ENCODE measurements at places on chromosomes 16 and 17.

DNA sequence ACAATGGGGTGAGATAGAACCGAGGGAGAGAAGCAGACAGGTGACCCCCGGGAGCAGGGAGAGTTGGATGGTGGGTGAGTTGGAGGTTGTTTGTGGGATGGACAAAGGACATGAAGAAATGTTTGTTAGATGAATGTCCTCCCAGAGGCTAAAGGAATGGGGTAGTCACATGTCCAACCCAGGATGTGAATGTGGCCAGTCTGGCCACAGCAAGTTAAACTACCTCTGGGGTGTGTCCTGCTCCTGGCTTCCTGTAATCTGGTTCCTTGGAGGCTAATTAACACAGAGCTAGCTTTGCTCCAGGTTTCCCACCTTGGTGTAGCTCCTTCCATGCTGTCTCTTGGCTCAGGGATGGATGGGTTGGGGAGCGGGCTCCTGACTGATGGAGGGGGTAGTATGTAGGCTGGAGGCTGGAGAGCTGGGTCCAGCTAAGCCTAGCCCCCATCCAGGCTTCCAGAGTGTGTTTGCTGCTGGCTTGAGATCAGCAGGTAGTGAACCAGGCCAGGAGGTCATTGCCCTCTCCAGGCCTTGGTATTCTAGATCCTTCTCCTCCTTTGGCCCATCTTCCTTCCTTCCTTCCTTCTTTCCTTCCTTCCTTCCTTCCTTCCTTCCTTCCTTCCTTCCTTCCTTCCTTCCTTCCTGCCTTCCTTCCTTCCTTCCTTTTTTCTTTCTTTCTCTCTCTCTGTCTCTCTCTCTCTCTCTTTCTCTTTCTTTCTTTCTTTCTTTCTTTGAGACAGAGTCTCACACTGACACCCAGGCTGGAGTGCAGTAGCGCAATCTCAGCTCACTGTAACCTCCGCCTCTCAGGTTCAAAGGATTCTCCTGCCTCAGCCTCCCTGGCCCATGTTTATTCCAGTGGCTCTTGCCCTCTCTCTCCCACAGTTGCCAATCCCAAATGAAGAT is 28.0 kb upstream of the UBE2G1 start:
- DNase-seq, result no peak

DNA sequence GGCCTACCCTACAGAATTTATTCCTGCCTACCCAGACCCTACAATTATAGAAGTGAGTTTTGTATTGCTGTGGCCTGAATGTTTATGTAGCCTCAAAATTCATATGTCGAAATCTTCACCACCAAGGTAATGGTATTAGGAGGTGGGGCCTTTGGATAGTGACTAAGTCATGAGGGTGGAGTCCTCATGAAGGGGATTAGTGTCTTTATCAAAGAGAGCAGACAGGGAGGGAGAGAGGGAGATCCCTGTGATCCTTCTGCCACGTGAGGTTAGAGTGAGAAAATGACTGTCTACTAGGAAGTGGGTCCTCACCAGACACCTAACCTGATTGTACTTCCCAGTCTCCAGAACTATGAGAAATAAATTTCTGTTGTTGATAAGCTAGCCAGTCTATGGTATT is 981 bp upstream of the DUXB start:
- DNase-seq, result no peak

- no peak for DNase-seq
Observed at GRCh38 chr16:30063278-30063892, 2.2 kb upstream of the ALDOA start.

DNA sequence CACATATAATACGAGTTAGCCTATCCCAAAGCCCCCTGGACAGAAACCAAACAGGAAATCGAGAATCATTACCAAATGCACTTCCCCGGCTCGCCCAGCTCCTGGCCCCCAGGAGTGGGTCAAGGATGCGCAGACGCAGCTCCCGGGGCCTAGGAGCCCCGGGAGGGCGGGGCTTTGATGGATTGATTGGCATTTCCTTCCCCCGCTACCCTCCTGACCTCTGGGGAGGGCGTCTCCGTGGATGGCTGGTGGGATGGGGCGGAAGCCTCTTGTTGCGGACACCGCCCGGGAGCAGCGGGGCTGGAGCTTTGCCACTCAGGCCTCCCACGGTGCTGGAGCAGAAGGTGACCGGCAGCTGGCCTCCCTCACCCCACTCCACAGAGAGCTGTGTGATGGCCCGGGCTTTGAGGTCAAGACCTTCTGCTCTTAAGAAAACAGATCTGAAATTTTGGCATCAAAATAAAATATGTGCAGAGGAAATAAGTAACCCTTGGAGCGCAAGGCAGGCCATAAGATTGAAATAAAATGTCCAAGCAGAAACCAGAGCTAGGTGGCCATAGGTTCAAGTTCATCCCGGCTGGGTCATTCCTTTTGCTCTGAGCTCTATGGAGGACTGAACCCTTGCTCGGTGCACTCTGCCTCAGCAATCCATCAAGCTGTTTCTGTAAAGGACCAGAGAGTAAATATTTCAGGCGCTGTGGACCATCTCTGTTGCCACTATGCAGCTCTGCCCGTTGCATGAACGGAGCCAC is 262.3 kb downstream of the SOX9 start:
- DNase-seq, result no peak

- DNase-seq, result no peak
Observed at GRCh38 chr17:3740611-3741073, 16.9 kb downstream of the HASPIN start.

DNA sequence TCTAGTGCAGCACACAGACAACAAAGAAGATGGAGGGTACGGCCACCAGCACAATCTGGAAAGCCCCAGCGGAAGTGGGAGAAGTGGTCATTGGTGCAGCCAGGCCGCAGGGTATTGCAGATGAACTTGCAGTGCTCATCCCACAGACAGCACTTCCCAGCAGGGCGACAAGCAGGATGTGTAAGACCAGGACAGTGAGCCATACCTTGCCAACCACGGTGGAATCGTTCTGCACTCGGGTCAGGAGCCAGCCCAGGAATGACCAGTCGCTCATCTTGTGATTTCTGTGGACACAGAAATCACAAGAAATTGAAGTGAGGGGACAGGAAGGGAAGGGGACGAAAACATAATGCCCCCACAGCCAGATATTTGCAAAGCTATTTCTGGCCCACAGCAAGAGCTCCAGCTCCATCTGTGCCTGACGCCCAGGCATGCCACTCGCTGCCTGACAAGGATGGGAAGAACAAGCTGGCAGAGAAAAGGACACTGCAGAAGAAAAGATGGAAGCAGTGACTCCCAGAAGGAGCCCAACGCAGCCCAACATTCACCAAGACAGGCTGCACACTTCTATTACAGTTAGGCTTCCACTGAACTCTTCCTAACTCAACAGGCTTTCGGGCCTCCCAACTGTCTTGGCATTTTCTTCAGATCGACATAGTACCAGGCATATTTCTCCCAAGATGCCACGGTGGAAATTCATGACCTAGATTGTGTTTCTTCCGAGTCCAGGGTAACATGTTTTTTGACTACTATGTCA is 17.5 kb upstream of the MYO18A start:
- no peak for DNase-seq

GRCh38 chr16:84942786-84943185 is 68.5 kb downstream of the ZDHHC7 start:
- no peak for DNase-seq

GRCh38 chr17:4796552-4796920 is 572 bp downstream of the PSMB6 start:
- no peak for DNase-seq

- DNase-seq, result no peak
Observed at GRCh38 chr17:9828296-9829295, 2.9 kb downstream of the GLP2R start.

DNA sequence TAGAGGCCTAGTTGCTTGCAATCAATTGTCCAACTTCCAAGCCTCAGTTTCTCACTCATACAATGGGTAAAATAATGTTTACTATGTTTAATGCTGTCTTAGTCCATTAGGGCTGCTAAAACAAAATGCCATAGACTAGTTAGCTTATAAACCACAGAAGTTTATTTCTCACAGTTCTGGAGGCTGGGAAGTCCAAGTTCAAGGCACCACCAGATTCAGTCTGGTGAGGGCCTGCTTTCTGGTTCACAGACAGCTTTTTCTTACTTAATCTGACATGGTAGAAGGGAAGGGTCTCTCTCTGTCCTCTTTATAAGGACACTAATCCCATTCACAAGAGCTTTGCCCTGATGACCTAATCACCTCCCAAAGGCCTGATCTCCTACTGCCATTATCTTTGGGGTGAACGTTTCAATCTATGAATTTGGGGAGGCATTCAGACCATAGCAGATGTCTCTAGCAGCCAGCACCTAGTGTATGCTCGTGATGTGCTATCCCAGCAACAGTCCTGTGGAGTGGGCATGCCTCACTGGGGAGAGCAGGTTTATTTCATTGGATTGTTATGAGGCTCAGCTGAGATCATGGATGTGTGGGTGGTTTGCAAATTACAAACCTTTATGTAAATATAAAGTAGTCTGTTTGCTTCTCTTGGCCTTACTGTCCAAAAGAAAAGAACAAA is 25.2 kb downstream of the YPEL2 start:
- no peak for DNase-seq

GRCh38 chr17:78349891-78350642 is 9.8 kb downstream of the SOCS3 start:
- DNase-seq, result no peak

- DNase-seq, result no peak
Observed at GRCh38 chr17:312476-313148, 40.0 kb downstream of the RPH3AL start.

DNA sequence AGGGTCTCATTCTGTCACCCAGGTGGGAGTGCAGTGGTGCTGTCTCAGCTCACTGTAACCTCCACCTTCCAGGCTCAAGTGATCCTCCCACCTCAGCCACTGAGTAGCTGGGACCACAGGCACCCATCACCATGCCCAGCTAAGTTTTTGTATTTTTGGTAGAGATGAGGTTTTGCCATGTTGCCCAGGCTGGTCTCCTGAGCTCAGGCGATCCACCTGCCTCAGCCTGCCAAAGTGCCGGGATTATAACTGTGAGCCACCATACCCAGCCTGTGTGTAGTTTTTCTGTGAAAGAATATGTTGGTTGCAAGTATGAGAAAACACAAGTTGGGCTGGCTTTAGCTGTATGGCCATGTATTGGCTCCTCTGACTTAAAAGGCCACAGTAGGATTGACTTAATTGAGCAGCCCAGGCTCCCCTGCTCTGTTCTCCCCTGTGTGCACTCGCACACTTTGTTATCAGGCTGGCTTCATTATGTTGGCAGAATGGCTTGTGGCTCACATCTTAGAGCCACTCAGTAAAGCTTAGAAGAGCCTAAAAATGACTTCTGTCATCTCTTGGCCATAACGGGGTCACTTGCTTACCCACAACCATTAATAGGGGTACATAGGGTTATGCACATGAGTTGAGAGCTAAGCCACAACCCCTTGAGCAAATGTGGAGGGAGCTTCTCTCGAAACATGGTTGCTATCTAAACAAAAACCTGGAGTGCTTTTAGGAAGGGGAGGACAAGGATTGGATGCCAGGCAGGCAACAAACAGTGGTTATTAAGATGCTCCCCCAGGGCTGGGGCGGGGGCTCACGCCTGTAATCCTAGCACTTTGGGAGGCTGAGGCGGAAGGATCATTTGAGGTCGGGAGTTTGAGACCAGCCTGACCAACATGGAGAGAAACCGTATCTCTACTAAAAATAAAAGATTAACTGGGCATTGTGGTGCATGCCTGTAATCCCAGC is 6.1 kb downstream of the HAPSTR1 start:
- DNase-seq, result no peak

DNA sequence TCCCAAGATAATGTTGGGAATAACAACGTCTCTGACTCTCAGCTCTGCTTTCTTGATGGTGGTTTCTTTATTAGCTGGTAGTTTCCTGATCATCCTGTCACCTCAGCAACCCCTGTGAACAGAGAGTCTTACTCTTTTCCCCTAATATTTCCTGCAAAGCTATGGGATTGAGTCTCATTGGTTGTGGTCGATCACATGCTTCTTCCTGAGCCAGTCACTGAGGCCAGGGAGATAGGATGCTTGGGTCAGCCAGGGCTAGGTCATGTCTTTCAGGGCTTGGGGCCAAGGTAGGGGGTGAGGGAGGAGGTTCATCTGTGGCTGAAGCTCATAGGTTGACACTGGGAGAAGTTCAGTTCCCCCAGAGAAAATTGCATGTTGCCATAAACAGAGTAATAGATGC is 114.3 kb downstream of the ABCC1 start:
- DNase-seq, result no peak

DNA sequence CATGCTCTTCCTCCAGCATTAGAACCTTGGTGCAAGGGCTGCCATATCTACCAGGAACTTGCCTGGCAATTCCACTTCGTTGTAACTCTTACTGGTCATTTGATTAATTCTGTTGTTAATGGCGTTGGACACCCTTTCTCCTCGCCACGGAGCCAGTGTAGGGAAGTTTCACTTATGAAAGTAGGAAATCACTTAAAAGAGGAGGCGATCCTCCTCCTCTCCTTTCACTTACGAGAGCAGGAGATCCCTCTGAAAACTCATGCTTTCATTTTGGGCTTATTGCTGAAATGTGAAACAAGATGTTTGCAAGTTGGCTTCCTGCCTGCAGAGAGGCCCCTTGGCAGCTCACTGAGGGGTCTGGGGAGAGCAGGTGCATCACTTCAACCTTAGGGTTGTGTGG is 226.0 kb downstream of the SNX29 start:
- no peak for DNase-seq

DNA sequence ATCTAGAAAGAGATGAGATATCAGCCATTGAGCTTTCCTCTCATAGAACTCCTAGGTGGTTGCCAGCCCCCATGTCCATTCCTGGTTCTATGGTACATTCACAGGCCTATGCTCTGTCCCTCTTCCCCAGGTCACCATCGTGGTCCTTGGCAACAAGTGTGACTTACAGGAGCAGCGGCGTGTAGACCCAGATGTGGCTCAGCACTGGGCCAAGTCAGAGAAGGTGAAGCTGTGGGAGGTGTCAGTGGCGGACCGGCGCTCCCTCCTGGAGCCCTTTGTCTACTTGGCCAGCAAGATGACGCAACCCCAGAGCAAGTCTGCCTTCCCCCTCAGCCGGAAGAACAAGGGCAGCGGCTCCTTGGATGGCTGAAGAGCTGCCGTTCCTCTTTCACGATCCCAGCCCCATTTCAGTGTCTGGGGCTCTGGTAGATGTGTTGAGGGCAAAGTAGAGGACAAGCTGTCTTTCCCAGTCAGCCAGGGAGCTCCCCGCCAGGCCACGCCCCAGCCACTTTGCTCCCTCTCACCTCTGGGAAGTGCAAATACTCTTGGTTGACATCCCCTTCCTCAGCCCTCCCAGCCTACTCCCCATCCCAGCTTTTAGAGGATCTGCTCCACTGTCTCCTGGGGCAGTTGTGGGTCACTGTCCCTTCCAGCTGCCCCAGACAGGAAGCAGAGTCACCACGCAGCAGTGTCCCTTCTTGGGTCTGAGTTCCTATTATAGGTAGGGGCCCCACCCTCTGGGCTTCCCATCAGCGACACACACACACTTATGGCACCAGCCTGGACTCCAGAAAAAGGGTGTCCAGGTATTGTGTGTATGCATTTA is 3.8 kb downstream of the NKIRAS2 start:
- no peak for DNase-seq

GRCh38 chr16:1378804-1379303 is 27.1 kb downstream of the GNPTG start:
- DNase-seq, result no peak

- DNase-seq, result no peak
Observed at GRCh38 chr16:54689072-54689865, 241.4 kb upstream of the IRX5 start.

GRCh38 chr16:68216240-68216639 is 19.7 kb downstream of the ESRP2 start:
- no peak for DNase-seq
